Progenitor cell of endocrine pancreas (in vitro differentiated cells): ENCODE measurements at places on chromosomes 7 and 10. TPM values are rescaled to one million over a fixed set of nuclear protein-coding genes. Genes with fewer than 3 reads are reported as not detected.

Gene CRYGN
- total RNA-seq, result 2.5 and 3.2 TPM in 2 replicates

Gene TRIM4
- total RNA-seq, result 14.2 and 15.6 TPM in 2 replicates

Gene TDRD1
- not detected in 2 replicates for total RNA-seq

Gene DLG5
- total RNA-seq, result 132 and 149 TPM in 2 replicates

Gene AP5Z1
- total RNA-seq, result 41.0 and 42.8 TPM in 2 replicates

Gene GRID1
- total RNA-seq, result 0.22 and 0.42 TPM in 2 replicates

Gene CLCN1
- total RNA-seq, result 0.09 and 0.14 TPM in 2 replicates

Gene C10orf62
- 0.91 and 0.96 TPM in 2 replicates for total RNA-seq

Gene ARID5B
- 19.7 and 22.5 TPM in 2 replicates for total RNA-seq

Gene ABCB4
- total RNA-seq, result 0.60 and 0.65 TPM in 2 replicates

Gene HOXA11
- not detected in 2 replicates for total RNA-seq

Gene ZNF736
- not detected in 2 replicates for total RNA-seq

Gene LRRC61
- 28.1 and 28.3 TPM in 2 replicates for total RNA-seq

Gene PWWP2B
- 23.2 and 24.3 TPM in 2 replicates for total RNA-seq

Gene SAP25
- total RNA-seq, result 7.7 and 8.1 TPM in 2 replicates

Gene GIMAP2
- not detected in 2 replicates for total RNA-seq

Gene SLC26A3
- 2.0 and 2.8 TPM in 2 replicates for total RNA-seq

Gene PCDH15
- total RNA-seq, result 0.14 and 1.1 TPM in 2 replicates

Gene ZNF680
- total RNA-seq, result 13.2 and 13.3 TPM in 2 replicates

Gene AUTS2
- total RNA-seq, result 119 and 125 TPM in 2 replicates

Gene MGMT
- 13.6 and 17.3 TPM in 2 replicates for total RNA-seq

Gene CAMK1D
- total RNA-seq, result 8.5 and 10.8 TPM in 2 replicates

Gene CLRN3
- total RNA-seq, result 2.7 and 3.2 TPM in 2 replicates

Gene GIMAP6
- not detected in 2 replicates for total RNA-seq

Gene MMRN2
- total RNA-seq, result 1.5 and 1.6 TPM in 2 replicates

Gene TMEM130
- 0.20 and 0.60 TPM in 2 replicates for total RNA-seq

Gene ADRB1
- total RNA-seq, result not detected in 2 replicates

Gene SFTPD
- 0.29 and 0.40 TPM in 2 replicates for total RNA-seq

Gene PAPSS2
- total RNA-seq, result 7.3 and 7.5 TPM in 2 replicates

Gene ZNF804B
- total RNA-seq, result not detected in 2 replicates

Gene MALRD1
- total RNA-seq, result 1.2 and 1.5 TPM in 2 replicates

Gene IFIT1B
- total RNA-seq, result not detected in 2 replicates

Gene ARHGEF5
- 42.9 and 46.6 TPM in 2 replicates for total RNA-seq

Gene VIPR2
- total RNA-seq, result 0.24 and 0.36 TPM in 2 replicates

Gene SBDS
- total RNA-seq, result 31.8 and 32.0 TPM in 2 replicates

Gene HTR7
- 0.93 TPM in 2 replicates for total RNA-seq

Gene NXPH1
- total RNA-seq, result not detected in 2 replicates

Gene PON1
- total RNA-seq, result 0.91 and 2.3 TPM in 2 replicates

Gene SUN3
- total RNA-seq, result not detected in 2 replicates

Gene ZNF727
- not detected in 2 replicates for total RNA-seq

Gene TUBB8
- total RNA-seq, result 0.71 and 0.77 TPM in 2 replicates
